ENCODE measurements at places on chromosomes 4 and X. TPM values are rescaled to one million over a fixed set of nuclear protein-coding genes. Genes with fewer than 3 reads are reported as not detected.

DNA sequence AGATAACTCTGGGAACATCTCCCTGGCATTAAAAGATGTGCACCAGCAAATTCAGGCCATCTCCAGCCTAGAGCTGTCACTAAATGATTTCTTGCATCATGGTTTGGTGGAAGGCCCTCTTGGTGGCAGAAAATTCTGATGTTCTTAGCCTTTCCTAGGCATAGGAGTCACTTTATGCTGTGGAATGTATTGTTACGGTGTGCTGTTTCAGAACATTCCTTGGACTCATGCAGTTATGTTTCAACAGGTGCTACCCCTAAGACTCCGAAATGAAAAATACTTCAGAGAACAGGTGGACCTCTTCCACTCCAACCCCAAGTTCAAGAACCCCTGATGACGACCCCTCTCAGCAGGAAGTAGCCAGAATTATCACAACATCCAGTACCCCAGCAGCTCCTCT lies 20.3 kb upstream of the PAPSS1 start:
- no peak for DNase-seq

GRCh38 chrX:72694170-72694569 lies 19.9 kb downstream of the PHKA1 start:
- DNase-seq = no peak

GRCh38 chrX:69074726-69075125 lies 90.5 kb downstream of the PJA1 start:
- DNase-seq = no peak

GRCh38 chr4:47597696-47598095 lies 112.6 kb downstream of the ATP10D start:
- DNase-seq = no peak

DNA sequence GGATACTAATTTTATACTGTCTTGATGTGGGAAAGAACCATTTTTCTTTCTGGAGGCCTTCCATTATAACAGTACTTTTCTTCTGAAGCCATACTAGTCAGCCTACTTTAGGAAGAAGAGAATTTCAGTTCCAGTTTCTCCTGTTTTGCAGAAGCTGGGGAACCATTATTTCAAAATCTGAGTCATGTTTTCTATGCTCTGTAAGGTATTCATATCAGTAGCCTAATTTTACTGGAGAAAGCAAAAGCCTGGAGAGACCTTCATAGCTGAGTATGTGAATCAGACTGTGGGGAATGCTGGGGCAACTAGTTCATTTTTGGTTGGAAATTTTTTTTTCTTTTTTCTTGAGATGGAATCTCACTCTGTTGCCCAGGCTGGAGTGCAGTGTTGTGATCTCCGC lies 22.4 kb downstream of the AFF1 start:
- no peak for DNase-seq

DNA sequence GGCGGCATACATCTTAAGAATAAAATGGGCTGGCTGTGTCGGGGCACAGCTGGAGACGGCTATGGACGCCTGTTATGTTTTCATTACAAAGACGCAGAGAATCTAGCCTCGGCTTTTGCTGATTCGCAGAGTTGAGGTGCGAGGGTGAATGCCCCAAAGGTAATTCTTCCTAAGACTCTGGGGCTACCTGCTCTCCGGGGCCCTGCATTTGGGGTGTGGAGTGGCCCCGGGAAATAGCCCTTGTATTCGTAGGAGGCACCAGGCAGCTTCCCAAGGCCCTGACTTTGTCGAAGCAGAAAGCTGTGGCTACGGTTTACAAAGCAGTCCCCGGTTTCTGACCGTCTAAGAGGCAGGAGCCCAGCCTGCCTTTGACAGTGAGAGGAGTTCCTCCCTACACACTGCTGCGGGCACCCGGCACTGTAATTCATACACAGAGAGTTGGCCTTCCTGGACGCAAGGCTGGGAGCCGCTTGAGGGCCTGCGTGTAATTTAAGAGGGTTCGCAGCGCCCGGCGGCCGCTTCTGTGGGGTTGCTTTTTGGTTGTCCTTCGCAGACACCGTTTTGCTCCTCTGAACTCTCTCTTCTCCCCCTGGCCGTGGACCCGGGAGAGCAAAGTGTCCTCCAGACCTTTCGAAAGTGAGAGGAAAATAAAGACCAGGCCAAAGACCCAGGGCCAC lies 1.9 kb downstream of the SHOX start:
- peak; percentile 61 for DNase-seq

DNA sequence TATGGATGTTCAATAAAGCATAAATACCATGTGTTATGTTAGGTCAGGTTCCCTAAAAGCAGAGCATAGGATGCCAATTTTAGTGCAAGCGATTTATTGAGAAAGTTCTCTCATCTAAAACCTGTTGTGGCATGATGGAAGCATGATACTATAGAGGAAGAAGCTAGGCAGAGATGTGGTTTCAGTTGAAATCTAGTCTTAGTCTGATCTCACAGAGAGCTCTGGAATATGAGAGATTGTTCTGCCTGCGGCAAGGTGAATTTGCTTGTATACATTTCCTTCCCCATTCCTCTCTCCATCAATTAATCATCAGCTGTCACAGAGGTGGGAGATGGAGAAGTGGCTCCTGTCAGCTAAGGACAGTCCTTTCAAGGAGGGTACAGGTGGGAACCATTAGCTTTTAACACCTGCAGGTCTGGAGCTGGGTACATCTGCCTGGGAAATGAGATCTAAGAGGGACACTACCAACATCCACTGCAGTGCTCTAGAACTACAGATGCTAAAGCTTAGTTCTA lies 252.4 kb downstream of the CFAP299 start:
- no peak for DNase-seq

DNA sequence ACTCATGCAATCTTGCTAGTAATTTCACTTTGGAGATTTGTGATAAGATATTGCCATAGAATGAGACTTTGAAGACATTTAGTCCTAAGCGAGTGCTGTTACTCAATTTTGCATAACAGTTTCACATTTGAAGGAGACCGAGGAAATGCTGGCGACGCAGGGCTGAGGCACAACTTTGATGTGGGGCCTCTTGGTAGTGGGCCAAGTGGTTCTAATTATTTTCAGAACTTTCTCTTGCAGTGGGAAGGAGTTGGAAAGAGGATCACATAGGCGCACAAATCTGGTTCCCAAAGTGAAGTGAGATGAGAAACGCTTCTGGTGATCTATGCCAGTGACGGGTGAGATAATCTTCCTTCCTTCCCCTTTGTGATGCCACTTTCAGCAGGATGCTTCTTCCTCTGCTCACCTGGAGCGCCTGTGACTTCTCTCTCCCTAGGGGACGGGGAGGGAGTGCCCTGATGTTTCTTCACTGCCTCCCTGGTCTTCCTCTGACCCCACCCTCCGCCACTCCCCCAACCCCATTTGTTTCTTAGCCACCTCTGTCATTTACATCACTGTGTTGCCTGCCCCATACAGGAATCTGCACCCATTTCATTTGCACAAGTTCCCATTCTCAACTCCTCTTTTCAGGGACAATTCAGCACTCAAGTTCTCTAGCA lies 138.9 kb upstream of the MID1 start:
- no peak for DNase-seq

SMIM10 gene
- polyA plus RNA-seq = 12.5 TPM

ATP5ME gene
- polyA plus RNA-seq = 248 TPM

PRRG1 gene
- polyA plus RNA-seq = 15.5 TPM

All from muscle of back (tissue), 13 donors.